ENCODE measurements at places on chromosomes 13 and 19.
A peak's percentile ranks its signal among the peaks of the same experiment; 100 is the strongest.

DNA sequence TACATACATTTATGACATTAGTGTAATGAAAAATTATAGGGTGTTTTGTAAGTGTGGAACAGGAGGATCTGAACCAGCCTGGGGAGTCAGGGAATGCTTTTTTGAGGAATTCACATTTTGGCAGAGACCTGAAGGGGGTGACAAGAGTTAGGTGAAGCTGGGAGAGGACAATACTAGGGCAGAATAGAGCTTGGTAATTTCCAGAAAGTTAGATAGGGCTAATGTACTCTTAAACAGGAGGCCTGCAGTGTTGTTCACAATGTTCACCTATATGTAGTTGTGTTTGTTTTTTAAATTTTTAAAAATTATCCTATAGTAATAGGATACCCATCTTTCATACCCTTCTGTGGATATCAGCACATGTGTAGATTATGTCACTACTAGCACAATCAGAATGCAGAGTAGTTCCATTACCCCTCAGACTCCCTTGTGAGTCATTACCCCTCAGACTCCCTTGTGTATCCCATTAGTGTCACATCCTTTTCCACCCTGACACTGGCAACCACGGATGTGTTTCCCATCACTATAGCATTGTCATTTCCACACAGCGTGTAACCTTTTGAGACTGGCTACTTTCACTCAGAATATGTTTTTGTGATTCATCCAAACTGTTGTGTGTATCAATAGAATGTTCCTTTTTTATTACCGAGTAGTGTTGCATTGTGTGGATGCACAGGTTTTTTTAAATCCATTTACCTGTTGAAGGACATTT, 43.1 kb downstream of the PCCA start:
- DNase-seq: peak; percentile 92

DNA sequence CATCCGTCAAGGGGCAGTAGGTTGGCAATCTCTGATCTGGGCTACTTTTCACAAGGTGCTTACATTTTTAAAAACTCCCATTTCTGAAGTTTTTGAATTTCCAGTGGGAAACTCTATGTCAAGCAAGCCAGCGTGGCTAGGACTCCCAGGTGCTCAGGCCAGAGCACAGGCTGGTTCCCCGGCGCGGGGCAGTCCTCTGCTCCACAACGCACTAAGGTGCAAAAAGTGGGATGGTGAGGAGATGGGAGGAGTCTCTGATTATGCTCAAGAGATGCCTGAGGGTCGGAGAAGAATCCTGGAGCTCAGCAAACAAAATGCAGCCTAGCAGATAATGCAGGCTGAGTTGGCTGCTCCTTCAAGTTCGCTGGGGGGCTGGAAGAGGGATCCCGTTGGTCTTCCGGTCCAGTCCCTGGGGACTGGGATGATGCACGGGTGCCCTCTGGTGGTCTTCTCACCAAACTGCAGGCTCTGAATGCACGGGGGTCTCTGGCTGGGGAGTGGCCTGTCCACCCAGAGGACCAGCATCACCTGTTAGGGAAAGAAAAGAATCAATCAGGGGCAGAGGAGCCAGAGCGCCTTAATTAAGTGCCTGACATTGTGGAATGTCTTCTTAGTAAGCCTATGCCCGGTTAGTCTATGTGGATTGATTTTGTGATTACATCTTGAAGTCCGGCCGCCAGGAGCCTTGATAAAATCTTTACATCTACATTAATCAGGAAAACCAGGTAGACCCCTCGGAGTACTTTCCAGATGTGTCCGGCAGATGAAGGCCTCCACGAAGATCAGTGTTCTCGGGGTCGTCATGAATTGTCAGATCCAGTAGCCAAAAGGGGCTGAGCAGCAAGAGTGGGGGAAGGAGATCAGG, 244.4 kb upstream of the MAB21L1 start:
- DNase-seq: peak; percentile 77

- no peak for DNase-seq
These were observed 18.5 kb downstream of the GPR42 start for GRCh38 chr19:35389192-35389861.

- DNase-seq: peak; percentile 99
These were observed 19.8 kb downstream of the PROZ start for GRCh38 chr13:113178070-113178895.

DNA sequence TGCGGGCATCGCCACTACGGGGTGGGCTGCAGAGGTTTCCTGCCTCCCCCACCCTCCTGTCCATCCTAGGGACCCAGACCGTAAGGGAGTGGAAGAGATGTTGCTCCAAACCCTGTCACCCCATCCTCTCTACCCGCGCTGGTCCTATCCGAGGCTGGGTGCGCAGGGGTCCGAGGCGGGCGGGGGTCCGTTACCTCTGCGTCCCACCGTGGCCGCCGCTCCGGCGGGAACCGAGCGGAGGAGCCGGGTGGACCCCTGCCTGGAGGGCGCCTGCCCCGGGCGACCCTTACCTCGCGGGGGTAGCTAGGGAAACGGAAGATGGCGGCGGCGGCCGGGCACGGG, at the start of gene DGKH:
Gene DGKH (plus strand): TSS at position 307 of the 342 bp plus-strand sequence. CDS start 126 bp downstream, outside the sequence.
- no peak for DNase-seq

DNA sequence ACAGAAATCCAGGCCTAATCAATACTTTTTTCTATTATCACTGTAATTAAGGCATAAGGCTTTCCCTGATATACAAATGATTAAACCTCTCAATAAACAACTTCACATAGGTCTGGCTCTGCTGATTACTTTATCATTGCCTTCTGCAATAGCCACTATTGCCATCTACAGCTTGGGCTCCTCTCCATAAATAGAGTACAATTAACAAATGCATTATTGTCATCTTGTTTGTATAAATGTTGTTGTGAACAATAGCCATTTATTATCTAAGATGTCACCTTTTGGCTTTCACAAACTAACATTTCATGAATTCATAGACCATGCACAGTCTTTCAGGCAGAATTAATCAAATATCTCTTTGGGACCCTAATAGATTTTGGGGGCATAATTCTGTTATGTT, 53.3 kb downstream of the NHLRC3 start:
- DNase-seq: no peak

GRCh38 chr13:42875475-42876269, 94.3 kb downstream of the FAM216B start:
- peak; percentile 20 for DNase-seq

DNA sequence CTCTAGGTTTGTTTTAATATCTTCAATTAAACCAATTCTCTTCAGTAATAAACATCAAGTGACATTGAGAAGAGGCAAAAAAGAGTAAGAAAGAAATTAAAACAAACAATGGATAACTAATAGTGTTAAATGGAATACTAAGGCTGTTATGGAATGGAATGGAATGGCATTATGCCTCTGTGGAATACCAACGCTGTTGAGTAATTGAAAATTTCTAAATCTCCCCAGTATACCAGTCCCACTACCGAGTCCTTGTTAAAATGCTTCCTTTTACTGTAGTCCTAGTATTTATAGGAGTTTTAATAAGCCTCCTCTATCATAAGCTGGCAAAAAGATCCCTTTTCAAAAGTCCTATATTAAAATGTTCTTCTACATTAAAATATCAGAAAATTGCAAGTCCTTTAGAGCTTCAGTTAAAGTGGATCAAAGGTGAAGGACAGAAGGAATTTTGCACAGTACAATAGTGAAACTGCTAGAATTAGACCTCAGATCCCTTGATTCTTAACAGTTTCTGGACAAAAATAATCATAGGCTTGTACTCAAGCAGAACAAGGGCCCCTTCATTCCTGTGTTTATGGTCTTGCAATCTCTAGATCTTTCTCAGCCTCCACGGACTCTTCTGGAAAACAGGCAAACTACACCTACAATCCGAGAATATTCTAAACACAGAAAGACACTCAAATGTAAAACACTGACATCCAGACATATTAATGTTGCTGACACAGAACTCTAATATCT, 128.2 kb downstream of the PCDH9 start:
- no peak for DNase-seq

DNA sequence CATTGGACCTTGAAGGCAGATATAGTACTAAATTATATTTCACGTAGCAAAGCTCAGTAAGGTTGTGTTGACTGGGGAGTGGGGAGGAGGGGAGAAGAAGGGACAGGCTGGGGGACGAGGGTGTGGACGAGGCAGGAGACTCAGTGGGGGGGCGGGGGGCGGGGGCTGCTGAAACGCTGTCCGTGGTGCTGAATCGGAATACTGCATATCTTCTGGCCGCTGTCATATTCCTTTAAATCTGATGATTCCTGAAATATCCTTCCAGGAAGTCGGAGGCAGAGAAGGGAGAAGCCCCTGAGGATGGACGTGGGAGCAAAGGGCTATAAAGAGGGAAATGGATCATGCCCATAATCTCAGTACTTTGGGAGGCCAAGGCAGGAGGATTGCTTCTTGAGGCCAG, 34.7 kb upstream of the CASP14 start:
- no peak for DNase-seq

GRCh38 chr19:2261438-2262172, 5.4 kb upstream of the JSRP1 start:
- peak; percentile 54 for DNase-seq

DNA sequence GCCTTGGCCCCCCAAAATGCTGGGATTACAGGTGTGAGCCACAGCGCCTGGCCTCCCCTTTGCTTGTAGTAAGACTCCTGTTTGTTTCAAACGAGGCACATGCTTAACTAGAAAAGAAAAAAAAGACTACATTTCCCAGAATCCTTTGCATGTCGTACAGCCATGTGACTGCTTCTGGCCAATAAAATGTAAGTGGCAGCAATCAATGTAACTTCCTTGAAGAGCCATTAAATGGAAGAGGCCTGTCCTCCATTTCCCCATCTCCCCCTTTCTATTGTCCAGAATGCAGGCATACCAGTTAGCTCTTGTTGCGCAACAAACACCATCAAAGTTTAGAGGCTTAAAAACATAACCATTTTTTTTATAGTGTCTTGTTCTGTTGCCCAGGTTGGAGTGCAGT, 10.4 kb upstream of the GPR32 start:
- DNase-seq: peak; percentile 64

GRCh38 chr19:42132851-42133528, 744 bp upstream of the POU2F2 start:
- peak; percentile 70 for DNase-seq

GRCh38 chr13:70623239-70623638, 515.0 kb upstream of the KLHL1 start:
- DNase-seq: peak; percentile 40

- DNase-seq: no peak
These were observed 28.5 kb downstream of the SAFB start for GRCh38 chr19:5651361-5651760.

- no peak for DNase-seq
These were observed 34.8 kb upstream of the NDFIP2 start for GRCh38 chr13:79445968-79446645.

GRCh38 chr19:18795540-18795939, 4.4 kb upstream of the COMP start:
- no peak for DNase-seq

DNA sequence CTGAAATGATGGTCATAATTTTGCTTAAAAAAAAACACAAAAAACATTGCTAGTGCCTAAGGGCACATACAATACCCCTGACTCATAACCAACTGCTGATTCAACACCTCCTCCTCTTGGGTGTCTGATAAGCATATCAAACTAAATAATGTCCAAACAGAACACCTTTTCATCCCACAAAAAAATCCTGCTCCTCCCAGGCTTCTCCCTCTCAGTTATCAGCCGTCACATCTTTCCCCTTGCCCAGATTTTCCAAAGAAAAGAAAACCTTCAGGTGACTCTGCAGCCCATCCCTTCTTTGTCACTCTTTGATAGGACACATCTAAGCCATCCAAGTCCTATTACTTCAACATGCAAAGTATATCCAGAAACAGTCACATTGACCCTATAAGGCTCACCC, 46.9 kb downstream of the ABCC4 start:
- peak; percentile 80 for DNase-seq

- DNase-seq: no peak
These were observed 41.0 kb downstream of the MLLT1 start for GRCh38 chr19:6238643-6239281.

DNA sequence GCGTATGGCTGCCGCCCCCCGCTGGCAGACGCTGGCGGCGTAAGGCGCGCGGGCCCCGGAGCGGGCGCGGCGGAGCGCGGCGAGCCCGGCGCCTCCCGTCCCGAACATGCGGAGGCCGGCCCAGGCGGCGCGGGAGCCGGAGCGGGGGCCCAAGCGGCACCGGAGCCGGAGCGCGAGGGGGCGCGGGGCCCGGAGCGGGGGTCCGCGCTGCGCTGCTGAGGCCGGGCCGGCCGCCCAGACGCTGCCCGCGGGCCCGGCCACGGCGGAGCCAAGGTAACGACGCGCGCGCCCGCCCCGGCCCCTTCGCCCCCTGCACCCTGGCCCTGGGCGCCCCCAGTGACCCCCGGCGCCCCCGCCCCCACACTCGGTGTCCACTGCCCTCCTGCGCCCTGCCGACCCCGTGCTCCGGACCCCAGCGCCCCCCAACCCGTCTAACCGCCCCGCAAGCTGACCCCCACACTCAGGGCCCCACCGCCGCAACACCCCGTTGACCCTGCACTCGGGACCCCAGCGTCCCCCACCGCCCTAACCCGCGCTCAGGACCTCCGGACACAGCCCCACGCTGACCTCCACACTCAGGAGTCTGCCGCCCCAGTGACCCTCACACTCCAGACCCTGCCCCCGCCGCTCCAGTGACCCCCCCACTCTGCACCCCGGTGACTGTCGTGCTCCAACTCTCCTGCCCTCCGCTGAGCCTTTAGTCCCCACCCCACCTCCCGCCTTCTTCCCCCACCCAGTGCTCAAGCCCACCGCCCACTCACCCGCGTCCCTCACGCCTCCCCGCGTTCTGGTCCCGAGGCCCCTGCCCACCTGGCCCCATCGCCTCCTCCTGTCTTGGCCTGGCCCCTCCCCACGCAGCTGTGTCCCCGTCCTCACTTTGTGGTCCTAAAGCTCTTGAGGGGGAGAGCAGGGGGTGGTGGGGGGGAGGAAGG, at the start of gene CSNK1G2:
Gene CSNK1G2 (plus strand): TSS at position 27 of the 932 bp plus-strand sequence. CDS start 28,601 bp downstream, outside the sequence.
- DNase-seq: peak; percentile 16

DNA sequence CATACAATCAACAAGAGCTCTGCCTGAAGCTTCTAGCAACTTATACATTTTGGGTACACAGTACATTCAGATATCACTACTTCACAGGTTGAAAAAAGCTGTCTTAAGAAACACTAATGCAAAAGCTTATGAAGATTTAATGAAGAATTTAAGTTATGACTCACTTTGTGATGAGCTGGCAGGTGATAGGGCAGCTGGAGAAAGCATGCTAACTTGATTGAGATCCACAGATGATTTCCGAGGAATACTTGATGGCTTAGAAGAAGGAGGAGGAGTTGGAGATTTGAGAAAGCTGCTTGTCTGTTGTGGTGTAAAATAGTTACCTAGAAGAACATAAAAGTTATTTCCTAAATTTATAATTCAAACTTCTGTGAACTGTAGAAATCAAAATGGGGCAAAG, 23.3 kb downstream of the EXOSC8 start:
- peak; percentile 66 for DNase-seq

DNA sequence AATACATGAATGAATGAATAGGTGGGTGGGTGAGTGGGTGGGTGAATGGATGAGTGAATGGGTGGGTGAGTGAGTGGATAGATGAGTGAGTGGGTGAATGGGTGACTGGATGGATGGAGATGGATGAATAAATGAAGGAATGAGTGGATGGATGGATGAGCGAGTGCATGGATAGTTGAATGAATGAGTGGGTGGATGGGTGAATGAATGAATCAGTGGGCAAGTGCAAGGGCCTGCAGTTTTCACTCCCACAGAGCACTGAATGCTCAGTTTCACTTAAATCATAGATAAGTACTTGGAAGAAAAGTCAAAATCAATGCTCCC, 12.4 kb downstream of the GAS6 start:
- no peak for DNase-seq
